ENCODE measurements at places on chromosomes 5 and 9.
A peak's percentile ranks its signal among the peaks of the same experiment; 100 is the strongest.

DNA sequence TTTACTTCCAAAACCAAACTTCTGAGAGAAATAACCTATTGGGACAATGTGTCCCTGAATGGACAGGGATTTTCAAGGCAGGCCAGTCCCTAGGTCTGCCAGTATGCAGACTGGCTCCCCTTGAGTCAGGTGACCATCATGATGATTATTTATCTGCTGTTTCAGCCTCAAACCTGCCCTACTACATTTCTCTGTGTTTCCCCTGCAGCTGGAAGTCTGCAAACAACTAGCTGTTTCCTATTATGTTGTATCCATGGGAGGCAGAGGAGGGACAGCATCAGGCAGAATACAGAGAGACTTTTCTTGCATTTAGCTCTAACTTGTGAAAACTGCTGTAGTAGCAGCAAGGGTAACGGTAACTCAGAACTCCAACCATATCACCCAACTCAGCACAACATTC lies 36.2 kb upstream of the IFNK start:
- no peaks in the 10 kb centered on the region for H3K27me3 ChIP-seq
- H3K27ac ChIP-seq: no peak overlapping the region
- H3K36me3 ChIP-seq: no peaks in the 10 kb centered on the region
- no peaks in the 10 kb centered on the region for H3K4me1 ChIP-seq
- H3K4me3 ChIP-seq: no peak overlapping the region
- no peak for DNase-seq

DNA sequence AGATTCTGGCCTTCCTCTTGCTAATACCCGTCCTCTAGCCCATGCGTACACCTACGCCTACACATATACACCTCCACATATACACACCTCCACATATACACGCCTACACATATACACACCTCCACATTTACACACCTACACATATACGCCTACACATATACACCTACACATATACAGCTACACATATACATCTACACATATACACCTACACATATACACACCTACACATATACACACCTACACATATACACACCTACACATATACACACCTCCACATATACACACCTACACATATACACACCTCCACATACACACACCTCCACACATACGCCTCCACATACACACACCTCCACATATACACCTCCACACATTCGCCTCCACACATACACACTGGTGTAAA lies 27.2 kb downstream of the AK3 start:
- DNase-seq: no peak
- H3K4me1 ChIP-seq: no peaks in the 10 kb centered on the region
- no peak overlapping the region for H3K4me3 ChIP-seq
- H3K27ac ChIP-seq: no peak overlapping the region

GRCh38 chr5:10599113-10599512 lies 35.2 kb downstream of the ANKRD33B start:
- H3K36me3 ChIP-seq: no peaks in the 10 kb centered on the region
- H3K27ac ChIP-seq: no peak overlapping the region
- H3K4me1 ChIP-seq: peaks cover 13% of the 10 kb centered on the region
- H3K27me3 ChIP-seq: no peaks in the 10 kb centered on the region
- no peak overlapping the region for H3K4me3 ChIP-seq
- no peak for DNase-seq

GRCh38 chr5:87120518-87121303 lies 147.0 kb upstream of the RASA1 start:
- DNase-seq: no peak
- peak overlapping the region; percentile 80 for H3K27ac ChIP-seq
- H3K36me3 ChIP-seq: no peaks in the 10 kb centered on the region
- H3K4me3 ChIP-seq: no peak overlapping the region
- H3K4me1 ChIP-seq: no peaks in the 10 kb centered on the region

- H3K27me3 ChIP-seq: no peaks in the 10 kb centered on the region
- peak; percentile 55 for DNase-seq
Observed at GRCh38 chr5:176647843-176648473, 674 bp downstream of the TSPAN17 start.

GRCh38 chr5:108216890-108217289 lies 165.0 kb downstream of the FBXL17 start:
- no peak for DNase-seq
- no peaks in the 10 kb centered on the region for H3K27me3 ChIP-seq
- no peak overlapping the region for H3K4me3 ChIP-seq
- H3K36me3 ChIP-seq: no peaks in the 10 kb centered on the region
- H3K27ac ChIP-seq: no peak overlapping the region

DNA sequence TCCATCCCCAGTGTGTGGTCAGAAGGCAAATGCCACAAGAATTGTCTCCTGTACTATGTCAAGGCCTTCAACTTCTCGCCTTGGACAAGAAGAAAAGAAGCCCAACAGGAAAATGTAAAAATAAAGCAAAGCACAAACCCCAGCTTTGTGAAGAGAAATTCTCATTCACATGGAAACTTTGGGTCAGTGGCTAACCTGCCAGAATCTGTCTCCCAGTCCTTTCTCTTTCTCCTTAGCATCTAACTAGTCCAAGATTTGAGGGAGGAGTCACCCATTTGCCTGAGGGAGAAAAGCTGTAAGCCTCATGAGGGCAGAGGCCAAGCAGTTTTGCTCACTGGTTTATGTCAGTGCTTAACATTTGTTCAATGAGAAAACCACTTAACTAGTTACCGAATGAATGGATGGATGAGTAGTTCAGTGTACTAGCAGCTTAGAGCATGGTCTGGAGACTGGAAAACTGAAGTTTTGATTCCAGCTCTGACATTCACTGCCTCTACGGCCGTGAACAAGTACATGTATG lies 36.0 kb downstream of the ADAM19 start:
- no peak overlapping the region for H3K4me3 ChIP-seq
- no peaks in the 10 kb centered on the region for H3K27me3 ChIP-seq
- H3K36me3 ChIP-seq: no peaks in the 10 kb centered on the region
- DNase-seq: no peak
- H3K4me1 ChIP-seq: no peaks in the 10 kb centered on the region
- H3K27ac ChIP-seq: peak overlapping the region; percentile 71

- no peak overlapping the region for H3K4me3 ChIP-seq
- H3K27me3 ChIP-seq: no peaks in the 10 kb centered on the region
- no peaks in the 10 kb centered on the region for H3K36me3 ChIP-seq
Observed at GRCh38 chr5:129001841-129002526, 36.7 kb downstream of the SLC27A6 start.

DNA sequence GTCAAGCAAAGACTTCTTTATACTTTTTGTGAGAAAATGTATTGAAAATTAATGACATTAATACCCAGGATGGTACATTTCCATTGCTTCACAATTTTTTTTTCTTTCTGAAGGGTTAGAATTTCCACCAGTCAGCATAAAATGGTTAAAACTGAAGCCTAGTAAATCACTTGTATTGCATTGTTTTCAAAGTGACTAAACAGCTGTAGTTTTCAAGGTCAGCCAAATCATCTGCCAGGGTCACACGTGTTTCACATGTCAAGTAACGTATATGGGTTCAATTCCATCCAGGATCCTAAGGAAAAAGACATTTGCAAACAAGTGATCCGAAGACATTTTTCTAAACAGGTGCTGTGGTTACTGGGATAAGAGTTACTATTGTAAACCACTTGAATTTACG lies 574.2 kb downstream of the RAB3C start:
- DNase-seq: no peak
- H3K36me3 ChIP-seq: no peaks in the 10 kb centered on the region
- H3K4me3 ChIP-seq: no peak overlapping the region
- no peaks in the 10 kb centered on the region for H3K27me3 ChIP-seq

GRCh38 chr9:38032266-38033110 lies 36.5 kb downstream of the SHB start:
- H3K4me3 ChIP-seq: no peak overlapping the region
- no peak for DNase-seq
- H3K36me3 ChIP-seq: no peaks in the 10 kb centered on the region
- no peaks in the 10 kb centered on the region for H3K27me3 ChIP-seq

- DNase-seq: peak; percentile 90
- no peak overlapping the region for H3K4me3 ChIP-seq
- no peaks in the 10 kb centered on the region for H3K27me3 ChIP-seq
- H3K36me3 ChIP-seq: no peaks in the 10 kb centered on the region
- no peak overlapping the region for H3K27ac ChIP-seq
Observed at GRCh38 chr9:128438343-128439109, 17.3 kb upstream of the ODF2 start.

DNA sequence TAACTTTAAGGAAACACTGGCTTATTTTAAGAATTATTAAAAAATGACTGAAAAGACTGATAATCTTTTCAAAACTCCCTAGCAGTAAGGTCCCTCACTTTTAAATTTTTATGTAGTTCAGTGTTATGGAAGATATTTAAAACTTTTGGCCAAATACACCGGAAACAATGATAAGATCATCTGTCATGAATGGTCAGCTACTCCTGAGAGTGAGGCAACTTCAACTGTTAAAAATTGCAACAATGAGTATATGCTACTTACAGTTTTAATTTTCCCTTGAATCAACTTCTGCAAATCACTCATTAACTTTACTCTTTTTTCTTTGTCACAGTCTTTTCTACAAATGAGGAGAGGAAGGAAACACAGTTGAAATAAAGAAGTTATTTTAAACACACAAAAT lies 10.8 kb downstream of the PUM3 start:
- H3K27me3 ChIP-seq: no peaks in the 10 kb centered on the region
- H3K27ac ChIP-seq: no peak overlapping the region
- no peak for DNase-seq
- H3K4me3 ChIP-seq: no peak overlapping the region
- H3K36me3 ChIP-seq: no peaks in the 10 kb centered on the region

- H3K4me1 ChIP-seq: no peaks in the 10 kb centered on the region
- no peaks in the 10 kb centered on the region for H3K27me3 ChIP-seq
- DNase-seq: no peak
- no peaks in the 10 kb centered on the region for H3K36me3 ChIP-seq
- H3K4me3 ChIP-seq: no peak overlapping the region
Observed at GRCh38 chr5:149397530-149397929, 18.4 kb upstream of the IL17B start.

DNA sequence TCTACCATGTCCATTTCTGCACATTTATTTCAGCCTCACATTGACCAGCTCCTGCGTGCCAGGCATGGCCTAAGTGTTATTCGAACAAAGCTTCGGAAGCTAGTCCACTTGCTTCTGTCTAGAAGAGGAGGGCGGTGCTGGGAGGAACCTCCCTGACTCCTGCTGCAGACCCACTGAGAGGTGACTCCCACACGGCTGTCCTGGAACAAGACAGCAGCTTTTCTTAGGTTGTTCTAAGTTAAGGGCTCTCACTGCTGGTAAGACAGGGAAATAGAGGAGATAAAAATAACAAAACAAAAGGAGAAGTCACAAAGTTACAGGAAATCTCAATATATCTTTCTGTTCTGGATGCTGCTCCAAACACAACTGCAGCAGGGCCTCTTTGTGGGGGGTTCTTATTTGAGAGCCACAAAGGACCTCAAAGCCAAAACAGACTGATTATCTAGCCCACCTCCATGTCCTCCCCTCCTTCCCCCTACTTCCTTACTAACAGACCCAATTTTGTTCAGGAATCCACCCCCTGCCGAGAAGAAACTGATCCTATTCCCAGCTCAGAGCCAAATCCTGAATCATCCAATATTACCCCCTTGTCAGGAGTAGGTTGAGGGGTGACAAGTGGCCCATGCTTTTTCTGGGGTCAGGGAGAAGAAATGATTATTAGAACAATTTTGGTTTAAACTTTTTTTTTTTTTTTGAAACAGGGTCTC lies 28.4 kb upstream of the KCNIP1 start:
- H3K27me3 ChIP-seq: no peaks in the 10 kb centered on the region
- no peaks in the 10 kb centered on the region for H3K4me1 ChIP-seq
- DNase-seq: no peak
- no peak overlapping the region for H3K4me3 ChIP-seq
- H3K36me3 ChIP-seq: no peaks in the 10 kb centered on the region
- H3K27ac ChIP-seq: no peak overlapping the region

DNA sequence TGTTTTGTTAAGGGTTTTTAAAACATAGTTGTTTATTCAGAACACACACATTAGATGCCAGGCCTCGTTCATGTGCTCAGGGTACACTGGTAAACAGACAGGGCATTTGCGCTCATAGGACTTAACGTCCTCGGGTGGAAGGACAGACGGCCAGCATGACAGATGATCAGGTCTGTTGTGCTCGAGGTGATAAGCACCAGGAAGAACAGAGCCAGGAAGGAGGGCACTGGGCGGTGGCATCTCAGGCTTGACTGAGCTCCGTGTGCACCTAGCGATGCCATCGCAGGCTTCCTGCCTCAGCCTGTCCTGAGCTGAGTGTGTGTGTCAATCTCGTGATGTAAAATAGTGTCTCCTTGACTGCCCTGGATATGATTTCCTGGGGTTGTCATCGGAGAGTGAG lies 96.5 kb downstream of the EHMT1 start:
- no peak for DNase-seq
- H3K36me3 ChIP-seq: peaks cover 4% of the 10 kb centered on the region
- no peaks in the 10 kb centered on the region for H3K27me3 ChIP-seq
- H3K4me3 ChIP-seq: no peak overlapping the region

Measured in breast epithelium (tissue), 4 donors.